OCI-LY7 (cell line): ENCODE measurements at places on chromosomes 3 and 15. TPM values are rescaled to one million over a fixed set of nuclear protein-coding genes. Genes with fewer than 3 reads are reported as not detected.

The A4GNT gene
- total RNA-seq = not detected in 2 replicates

The GOLGA6B gene
- 0.53 TPM in 1 of 2 replicates, not detected in the other for total RNA-seq

The CAPN3 gene
- 1.5 and 2.6 TPM in 2 replicates for total RNA-seq

The PLXNB1 gene
- total RNA-seq = 6.4 and 7.7 TPM in 2 replicates

The CCR3 gene
- not detected in 2 replicates for total RNA-seq

The SHISA5 gene
- total RNA-seq = 97.1 and 97.3 TPM in 2 replicates

The VEPH1 gene
- total RNA-seq = not detected in 2 replicates

The MED12L gene
- 32.7 and 33.8 TPM in 2 replicates for total RNA-seq

The GABRB3 gene
- total RNA-seq = 6.4 and 6.5 TPM in 2 replicates

The TNK2 gene
- total RNA-seq = 92.1 and 103 TPM in 2 replicates

DNA sequence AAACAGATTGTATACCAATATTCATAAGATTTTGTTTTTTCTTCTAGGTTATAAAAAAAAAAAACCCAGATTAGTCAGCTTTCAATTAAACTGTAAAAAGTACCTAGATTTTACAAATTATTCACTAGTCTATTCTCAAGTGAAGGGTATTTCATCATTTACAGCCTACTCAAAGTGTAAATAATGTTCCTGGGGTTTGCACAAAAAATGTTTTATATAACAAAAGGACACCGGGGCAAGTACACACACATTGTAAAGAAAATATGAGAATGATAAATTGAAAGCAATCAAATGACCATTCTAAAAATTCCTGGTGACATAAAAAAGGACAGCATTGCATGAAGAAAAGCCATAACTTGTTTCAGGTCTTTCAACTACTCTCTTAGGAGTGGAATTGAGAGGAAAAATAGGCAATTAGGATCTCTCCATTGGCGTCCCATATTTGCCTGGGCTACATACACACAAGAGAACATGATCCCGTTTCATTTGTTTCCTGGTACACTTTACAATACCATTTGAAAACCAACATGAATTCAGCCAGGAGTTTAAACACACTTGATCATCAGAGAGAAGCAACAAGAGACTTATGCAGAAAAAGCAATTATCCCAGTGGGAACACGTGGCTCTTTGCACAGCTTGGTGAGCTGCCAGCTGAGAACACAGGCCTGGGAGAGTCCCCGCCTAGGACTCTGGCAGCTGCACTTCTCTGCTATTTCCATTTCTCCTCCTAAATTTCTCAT, 1039.2 kb downstream of the ROBO1 start:
- DNase-seq = no peak

GRCh38 chr3:150414258-150414657, 6.2 kb downstream of the TSC22D2 start:
- DNase-seq = peak; percentile 10

DNA sequence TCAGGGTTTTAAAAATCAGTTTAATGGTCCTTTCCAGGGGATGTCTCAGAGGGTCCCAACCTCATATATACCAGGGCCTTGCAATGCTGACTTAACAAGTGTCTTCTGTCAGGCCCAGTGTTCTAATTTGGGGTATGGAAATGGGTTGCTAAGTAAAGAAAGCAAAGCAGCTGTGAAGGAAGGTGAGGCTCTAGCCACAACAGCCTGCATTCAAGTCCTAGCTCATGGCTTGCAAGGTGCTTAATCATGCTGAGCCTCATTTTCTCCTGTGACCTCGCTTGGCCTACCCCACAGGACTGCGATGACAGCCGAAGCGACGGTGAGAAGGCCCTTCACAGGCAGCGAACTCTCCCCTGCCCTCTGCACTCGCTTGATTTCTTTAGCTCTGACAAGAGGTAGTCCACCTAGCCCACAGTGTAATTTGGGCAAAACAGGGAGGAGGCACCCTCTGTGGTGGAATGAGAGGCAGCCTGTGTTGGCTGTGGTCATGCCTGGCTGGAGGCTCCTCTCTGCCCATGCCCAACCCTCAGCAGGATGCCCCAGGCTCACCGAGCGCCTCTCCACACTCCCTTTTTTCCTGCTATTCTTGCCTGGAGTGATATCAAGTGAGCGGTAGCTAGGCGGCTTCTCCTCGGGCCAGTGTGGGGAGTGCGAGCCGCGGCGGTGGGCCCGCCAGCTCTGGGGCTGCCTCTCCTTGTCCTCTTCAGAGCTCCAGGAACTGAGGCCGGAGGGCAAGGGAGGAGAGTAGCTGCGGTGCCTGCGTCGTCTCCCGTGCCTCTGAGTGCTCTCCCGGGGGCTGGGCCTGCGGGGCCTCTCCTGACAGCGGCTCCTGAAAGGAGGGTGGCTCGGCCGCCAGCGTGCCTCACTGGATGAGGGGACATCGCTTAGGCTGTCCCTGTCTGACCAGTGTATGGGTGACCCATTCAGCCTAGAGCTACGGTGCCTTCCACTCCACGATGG, 29.2 kb downstream of the ILDR1 start:
- peak; percentile 96 for DNase-seq

DNA sequence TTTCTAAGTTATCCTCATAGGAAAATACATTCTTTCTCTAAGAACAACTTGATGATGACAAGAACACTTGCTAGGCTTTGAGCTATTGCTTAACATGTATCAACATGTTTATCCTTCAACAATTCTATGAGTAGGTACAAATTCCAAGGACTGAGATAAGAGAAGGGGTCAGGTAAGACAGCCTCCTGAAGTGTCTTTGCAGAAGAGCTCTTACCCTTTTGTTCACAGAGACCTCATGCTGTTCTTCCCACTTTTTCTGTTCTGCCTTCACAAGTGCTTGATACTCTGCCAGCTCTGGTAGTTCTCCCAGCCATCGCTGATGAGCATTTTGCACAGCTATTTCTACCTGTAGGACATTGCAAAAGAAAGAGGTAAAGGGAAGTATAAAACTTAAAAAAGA, 50.9 kb downstream of the CEP152 start:
- no peak for DNase-seq

- no peak for DNase-seq
Observed at GRCh38 chr3:151431940-151432339, 28.9 kb downstream of the IGSF10 start.

- DNase-seq = no peak
Observed at GRCh38 chr3:151330899-151331298, 1.6 kb upstream of the P2RY13 start.

DNA sequence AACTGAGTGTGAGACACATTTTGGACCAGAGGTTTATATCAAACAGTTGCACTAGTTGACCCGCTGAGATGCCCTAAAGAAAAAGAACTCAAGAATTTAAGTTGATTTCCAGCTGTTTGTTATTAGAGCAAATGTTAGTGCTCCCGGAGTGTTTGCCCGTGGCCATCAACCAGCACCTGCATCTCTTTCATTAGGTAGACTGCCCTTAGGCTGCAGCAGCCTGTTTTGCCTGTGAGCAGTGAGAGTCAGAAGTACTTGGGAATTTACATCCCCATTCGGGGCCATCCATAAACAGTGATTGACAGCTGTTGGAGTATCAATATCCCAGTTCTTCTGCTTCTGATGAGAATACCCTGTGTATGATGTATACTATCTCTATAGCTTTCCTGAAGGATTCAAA, 492.6 kb downstream of the RBMS3 start:
- no peak for DNase-seq

DNA sequence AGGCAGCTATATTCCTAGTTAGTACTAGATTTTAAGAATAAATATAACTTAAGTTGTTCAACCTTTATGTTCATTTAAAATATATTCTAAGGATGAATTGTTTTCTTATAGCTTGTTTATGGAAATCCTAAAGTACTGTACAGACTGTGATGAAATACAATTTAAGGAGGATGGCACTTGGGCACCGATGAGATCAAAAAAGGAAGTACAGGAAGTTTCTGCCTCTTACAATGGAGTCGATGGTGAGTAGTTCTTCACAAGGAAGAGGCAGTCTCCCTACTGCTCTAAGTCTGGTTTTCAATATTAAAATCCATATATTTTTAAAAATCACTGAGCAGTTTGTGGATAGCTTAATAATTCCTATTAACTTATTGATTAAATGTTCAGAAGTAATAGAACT, 29.6 kb downstream of the CALML4 start:
- DNase-seq = no peak

DNA sequence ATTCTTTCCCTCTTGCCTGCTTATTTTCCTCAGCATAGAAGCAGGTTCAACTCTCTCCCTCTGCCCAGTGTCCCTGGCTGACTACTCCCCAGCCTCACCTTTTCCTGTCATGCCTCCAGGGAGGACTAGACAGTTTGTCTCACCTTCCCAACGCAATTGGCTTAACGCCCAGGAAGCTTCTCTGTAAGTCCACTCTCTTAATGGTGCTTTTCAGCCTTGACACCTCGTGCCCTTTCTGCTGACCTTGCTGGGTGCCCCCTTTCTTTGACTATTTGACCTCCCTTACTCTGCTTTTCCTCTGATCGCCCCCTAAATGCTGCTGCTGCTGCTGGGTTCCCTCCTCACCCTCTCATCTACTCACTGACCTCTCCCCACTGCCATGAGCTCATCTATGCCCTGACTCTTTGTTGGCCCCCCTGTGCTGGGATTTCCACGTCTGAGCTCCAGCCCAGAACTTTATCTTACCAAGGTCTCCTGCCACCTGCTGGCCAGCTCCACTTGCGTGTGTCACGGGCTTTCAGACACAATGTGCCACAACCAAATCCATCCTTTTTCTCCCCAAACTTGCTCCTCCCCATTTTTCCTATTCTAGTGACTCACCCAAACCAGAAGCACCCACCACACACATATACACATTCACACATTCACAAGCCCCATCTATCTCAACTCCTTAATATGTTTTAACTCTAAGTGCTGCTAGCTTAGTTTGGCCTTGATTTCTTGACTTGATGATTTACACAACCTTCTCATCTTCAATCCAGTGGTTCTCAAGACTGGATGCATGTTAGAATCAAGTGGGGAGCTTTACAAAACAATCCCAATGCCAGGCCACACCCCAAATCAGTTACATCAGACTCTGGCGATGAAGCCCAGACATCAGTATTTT, 16.6 kb downstream of the EPB42 start:
- DNase-seq = peak; percentile 62

DNA sequence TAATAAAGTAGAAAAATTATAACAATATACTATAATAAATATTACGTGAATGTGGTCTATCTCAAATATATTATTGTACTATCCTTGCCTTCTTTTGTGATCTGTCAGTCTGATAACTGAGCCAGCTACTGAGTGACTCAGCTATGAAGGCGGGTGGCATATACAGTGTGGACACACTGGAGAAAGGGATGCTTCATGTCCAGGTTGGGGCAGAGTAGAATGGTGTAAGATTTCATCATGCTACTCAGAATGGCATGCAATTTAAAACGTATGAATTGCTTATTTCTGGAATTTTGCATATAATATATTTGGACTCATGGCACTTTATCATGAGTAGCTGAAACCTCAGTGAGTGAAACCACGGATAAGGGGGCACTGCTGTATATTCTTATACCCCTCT, 172.9 kb upstream of the TBC1D5 start:
- no peak for DNase-seq

GRCh38 chr15:90259524-90259923, 5.9 kb upstream of the NGRN start:
- no peak for DNase-seq

GRCh38 chr15:36590838-36591237, 11.4 kb downstream of the CDIN1 start:
- DNase-seq = no peak

DNA sequence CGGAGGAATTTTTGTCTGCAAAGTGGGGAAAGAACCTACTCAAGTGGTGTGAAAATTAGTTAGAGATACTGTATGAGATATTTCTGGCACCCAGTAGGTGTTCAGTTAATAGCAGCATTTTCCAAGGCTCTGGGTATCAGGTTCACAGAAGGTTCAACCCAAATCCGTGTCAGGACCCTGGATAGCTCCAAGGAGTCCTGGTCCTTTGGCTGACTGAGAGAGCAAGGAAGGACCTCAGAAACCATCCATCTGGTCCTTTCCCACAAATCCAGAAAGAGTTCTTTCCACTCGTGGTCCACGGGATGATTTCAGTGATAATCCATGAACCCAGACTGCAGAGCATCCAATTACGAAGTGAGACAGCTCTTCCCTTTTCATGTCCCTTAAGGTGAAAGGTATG, 51.4 kb downstream of the SLC6A11 start:
- no peak for DNase-seq

GRCh38 chr15:47374222-47374621, 343.1 kb upstream of the SEMA6D start:
- no peak for DNase-seq

GRCh38 chr15:64501396-64501715, 41.0 kb downstream of the ZNF609 start:
- DNase-seq = no peak
